ENCODE measurements at places on chromosomes 6 and 20. TPM values are rescaled to one million over a fixed set of nuclear protein-coding genes. Genes with fewer than 3 reads are reported as not detected.

GRCh38 chr20:740162-740561 lies 28.1 kb downstream of the SLC52A3 start:
- no peak for DNase-seq

DNA sequence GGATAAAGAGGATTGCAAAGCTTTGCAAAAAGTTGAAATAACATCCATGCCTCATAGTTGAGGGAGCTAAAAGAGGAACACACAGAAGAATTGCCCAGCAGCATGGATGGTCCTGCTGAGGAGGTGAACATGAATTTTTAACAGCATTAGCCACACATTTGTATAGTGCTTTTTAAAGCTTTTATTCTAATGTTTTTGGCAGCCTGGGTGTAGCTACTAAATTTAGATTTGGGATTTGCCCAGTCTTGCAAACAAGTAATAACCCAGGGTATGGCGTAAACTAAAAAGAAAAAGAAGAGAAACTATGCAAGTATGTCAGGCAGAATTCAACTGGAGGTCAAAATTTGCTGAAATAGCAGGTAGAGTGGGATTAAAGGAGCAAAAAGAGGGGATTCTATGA lies 75.1 kb upstream of the PTPRK start:
- DNase-seq = no peak

DNA sequence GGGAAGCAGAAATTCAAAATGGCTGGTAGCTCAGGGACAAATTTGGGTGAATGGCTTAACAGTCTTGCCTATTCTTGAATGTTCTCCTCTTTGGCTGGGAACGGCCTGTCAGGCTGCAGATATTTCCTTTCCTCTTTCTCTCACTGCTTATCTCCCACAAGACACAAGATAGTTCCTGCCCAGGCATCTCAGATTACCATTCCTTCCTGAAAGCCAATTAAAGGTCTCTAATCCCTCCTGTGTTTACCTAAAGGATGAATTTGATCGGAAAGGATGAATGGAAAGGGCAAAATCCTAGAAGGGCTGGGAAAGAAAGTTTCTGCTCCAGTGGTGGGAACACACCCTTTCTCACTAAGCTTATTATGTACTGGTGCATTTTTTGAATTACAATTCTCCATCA lies 95.9 kb upstream of the JAG1 start:
- DNase-seq = no peak

DNA sequence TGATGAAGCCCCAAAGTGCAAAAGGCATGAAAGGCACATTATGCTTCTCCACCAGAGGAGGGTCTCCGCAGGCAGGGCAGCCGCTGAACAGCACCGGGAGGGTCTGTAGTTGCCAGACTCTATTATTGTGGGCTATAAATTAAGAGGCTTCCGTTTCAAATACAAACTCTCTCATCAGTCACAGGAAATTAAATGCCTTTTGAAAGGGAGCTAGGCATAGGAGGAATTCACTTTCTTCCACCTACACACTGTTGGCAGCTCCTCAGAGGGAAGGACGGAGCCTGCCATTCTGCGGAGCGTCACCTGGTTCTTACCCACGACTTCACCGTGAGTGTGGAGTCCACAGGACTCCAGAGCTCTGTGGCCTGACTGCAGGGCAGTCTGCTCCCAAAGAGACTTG lies 140.8 kb upstream of the AGPAT4 start:
- no peak for DNase-seq

The ZSCAN23 gene
- total RNA-seq = 6.5 TPM

DNA sequence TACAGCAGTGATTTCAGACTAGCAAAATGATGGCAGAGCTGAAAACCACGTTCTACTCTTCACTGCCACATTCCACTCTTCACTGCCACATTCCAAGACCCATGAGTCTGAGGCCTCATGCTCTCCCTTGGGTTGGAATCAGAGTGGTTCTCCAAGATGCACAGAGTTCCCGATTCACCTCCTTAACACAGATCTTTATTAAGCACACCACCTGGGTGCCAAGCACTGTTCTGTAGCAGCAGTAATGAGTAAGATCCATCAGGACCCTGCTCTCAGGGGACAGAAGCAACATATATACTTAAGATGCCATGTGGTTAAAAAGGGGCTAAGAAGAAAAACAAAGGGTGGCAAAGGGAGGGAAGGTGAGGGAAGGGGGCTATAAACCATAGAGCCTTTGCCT lies 26.9 kb downstream of the TSHZ2 start:
- DNase-seq = no peak

Measured in sciatic nerve (tissue), 2 donors.